Activated naive CD8-positive, alpha-beta T cell treated with anti-CD3 and anti-CD28 coated beads, Interleukin-2, amount 10 ng/mL, durations not matched to agents 7 days and 5 days (primary cell): ENCODE measurements at places on chromosomes 12 and 14.

DNA sequence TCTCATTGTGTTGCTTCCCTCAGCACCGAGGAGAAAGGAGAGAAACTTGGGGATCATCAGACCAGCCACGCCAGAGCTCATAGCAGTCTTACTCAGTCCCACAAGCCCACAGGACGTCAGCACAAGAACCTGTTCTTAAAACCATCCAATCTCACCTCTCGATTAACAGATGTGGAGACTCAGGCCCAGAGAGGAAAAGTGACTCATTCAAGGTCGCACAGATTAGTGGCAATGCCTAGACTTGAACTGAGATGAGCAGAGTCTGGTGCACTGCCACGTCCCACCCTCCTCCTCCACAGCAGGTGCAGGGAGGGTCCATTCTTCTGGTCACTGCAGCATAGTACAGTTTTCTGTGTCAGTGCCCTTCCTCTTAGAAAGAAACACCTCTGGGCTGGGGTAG is 154.9 kb upstream of the PZP start:
- H3K27me3 ChIP-seq: peaks cover 2% of the 10 kb centered on the region
- H3K36me3 ChIP-seq: peaks cover 8% of the 10 kb centered on the region
- no peak overlapping the region for H3K4me3 ChIP-seq

DNA sequence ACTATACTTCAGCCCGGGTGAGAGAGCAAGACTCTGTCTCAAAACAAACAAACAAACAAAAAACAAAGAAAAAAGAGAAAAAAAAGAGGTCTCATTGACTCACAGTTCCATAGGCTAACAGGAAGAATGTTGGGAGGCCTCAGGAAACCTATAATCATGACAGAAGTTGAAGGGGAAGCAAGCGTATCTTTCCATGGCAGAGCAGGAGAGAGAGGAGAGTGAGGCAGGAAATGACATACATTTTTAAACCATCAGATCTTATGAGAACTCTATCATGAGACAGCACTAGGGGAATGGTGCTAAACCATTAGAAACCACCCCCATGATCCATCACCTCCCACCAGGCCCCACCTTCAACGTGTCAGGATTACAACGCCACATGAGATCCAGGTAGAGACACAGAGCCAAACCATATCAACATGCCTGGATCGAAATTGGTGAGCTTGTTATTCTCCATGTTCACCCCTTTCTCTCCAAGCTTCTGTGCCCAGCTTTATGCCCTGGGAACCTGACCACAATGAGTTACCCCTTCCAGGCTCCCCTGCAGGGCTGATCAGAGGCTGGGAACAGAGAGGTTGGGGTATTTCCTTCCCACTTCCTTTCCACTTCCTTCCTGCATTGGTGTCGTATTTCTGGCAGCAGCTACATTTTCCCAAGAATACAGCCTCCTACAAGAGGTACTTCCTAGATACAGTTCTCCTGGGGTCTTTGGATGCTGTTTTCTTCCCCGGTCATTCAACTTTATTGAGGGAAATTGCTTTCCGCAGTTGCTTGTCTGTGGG is 219.3 kb upstream of the FLRT2 start:
- H3K27ac ChIP-seq: no peak overlapping the region
- no peaks in the 10 kb centered on the region for H3K27me3 ChIP-seq
- no peak for DNase-seq
- H3K4me3 ChIP-seq: no peak overlapping the region

- H3K27ac ChIP-seq: no peak overlapping the region
- peaks cover 2% of the 10 kb centered on the region for H3K36me3 ChIP-seq
- no peak overlapping the region for H3K4me3 ChIP-seq
- peaks cover 8% of the 10 kb centered on the region for H3K27me3 ChIP-seq
- no peaks in the 10 kb centered on the region for H3K4me1 ChIP-seq
- no peak for DNase-seq
These were observed 229.5 kb downstream of the CACNA1C start for GRCh38 chr12:2282318-2282717.

DNA sequence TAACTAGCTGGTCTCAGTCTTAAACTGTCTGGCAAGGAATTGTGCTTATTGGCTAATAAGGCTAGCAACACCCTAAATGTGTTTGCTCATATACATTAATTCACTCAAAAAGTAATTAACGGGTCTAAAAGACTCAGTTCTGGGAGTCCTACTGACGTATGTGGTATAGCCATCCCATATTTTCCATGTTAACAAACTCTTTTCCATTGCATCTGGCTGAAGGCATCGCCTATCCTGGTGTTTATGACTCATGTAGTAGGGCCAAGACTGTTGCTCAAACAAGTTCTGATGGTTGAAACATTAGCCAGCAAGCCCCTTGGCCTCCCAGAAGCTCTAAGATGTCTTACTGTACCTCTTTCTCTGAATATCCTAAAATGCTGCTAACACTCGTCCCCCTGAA is 98.5 kb downstream of the PHLDA1 start:
- peaks cover 12% of the 10 kb centered on the region for H3K36me3 ChIP-seq
- H3K4me1 ChIP-seq: peaks cover 20% of the 10 kb centered on the region
- H3K4me3 ChIP-seq: no peak overlapping the region
- H3K27me3 ChIP-seq: peaks cover 7% of the 10 kb centered on the region

DNA sequence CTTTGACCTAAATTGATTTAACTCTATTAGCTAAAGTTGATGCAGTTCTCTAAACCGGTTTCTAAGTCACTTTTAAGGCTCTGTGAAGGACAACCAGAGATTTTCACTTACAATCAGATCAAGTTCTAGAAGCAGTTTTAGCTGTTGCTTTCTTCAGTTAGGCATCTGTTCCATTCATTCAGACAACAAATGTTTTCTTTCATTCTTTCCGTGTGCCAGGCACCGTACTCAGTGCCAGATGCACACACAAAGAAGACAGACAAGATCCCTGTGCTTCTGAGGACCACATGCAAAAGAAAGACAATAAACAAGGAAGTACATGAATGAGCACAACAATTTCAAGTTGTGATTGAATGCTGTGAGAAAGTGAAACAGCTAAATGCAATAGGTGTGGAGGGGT is 11.1 kb upstream of the EGLN3 start:
- H3K27me3 ChIP-seq: peaks cover 27% of the 10 kb centered on the region
- no peak for DNase-seq
- no peak overlapping the region for H3K4me3 ChIP-seq
- peaks cover 13% of the 10 kb centered on the region for H3K4me1 ChIP-seq

DNA sequence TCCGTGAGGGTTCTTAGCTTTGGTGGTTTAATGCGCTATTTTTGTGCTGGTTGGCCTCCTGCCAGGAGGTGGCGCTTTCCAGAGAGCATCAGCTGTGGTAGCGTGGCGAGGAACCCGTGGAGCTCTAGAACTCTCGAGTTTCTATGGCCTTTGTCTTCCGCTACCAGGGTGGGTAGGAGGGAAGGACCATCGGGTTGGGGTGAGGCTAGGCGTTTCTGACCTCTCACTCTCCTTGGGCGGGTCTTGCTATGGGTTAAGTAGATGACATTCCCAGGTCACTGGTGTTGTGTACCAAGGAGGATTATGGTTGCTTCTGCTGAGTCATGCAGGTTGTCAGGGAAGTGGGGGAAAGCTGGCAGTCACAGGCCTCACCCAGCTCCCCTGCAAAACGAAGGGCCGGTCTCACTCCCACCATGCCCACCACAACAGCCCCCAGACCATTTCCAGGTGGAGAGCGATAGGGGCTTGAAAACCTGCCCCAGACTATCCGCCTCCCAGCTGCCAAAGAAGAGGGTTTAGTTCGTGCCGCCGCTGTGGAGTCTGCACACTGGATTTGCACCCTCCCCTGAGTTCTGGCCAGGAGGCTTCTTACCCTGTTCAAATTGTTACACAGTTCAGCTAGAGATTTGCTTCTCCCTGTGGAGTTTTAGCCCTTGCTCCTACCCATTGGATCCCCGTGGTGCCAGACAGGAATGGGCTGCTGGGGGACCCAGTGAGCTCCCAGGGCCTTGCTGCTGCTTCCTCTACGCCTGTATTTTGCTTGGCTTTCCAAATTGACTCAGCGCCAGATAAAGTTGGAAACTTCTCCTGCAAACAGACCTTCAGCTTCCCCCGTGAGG is 21.9 kb downstream of the RNFT2 start:
- peaks cover 19% of the 10 kb centered on the region for H3K4me1 ChIP-seq
- H3K36me3 ChIP-seq: peaks cover 20% of the 10 kb centered on the region
- H3K27me3 ChIP-seq: no peaks in the 10 kb centered on the region
